HepG2 (cell line): ENCODE measurements at places on chromosomes 16 and 17.

GRCh38 chr16:46649588-46650253, 28.5 kb upstream of the SHCBP1 start:
- DNase-seq, result no peak

DNA sequence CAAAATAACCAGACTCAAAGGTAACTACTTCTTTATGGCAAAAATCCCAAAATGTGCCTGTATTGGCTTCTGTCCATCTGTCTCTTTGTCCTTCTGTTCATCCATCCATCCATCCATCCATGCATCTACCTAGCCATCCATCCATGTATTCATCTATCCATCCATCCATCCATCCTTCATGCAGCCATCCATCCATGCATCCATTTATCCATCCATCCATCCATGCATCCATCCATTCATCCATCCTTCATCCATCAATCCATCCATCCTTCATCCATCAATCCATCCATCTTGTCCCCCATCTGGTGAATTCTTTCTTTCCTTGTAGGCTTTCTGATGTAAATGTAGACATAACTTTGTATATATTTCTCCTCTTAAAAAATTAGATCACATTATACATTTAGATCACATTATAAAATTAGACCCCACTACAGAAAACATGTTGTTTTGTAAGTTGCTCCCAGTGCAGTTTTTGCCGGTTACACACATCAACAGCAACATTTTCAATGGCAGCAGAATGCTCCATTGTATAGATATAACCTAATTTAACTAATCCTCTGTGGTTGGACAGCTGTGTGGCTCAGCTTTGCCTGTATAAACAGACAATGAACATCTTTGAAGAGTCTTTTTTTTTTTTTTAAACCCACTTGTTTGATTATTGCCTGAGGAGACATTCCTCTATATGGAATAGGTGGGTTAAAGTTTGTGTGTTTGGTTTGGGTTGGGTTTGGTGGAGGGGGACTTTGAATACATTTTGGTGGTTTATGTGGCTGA, 72.0 kb downstream of the MSI2 start:
- DNase-seq, result no peak

DNA sequence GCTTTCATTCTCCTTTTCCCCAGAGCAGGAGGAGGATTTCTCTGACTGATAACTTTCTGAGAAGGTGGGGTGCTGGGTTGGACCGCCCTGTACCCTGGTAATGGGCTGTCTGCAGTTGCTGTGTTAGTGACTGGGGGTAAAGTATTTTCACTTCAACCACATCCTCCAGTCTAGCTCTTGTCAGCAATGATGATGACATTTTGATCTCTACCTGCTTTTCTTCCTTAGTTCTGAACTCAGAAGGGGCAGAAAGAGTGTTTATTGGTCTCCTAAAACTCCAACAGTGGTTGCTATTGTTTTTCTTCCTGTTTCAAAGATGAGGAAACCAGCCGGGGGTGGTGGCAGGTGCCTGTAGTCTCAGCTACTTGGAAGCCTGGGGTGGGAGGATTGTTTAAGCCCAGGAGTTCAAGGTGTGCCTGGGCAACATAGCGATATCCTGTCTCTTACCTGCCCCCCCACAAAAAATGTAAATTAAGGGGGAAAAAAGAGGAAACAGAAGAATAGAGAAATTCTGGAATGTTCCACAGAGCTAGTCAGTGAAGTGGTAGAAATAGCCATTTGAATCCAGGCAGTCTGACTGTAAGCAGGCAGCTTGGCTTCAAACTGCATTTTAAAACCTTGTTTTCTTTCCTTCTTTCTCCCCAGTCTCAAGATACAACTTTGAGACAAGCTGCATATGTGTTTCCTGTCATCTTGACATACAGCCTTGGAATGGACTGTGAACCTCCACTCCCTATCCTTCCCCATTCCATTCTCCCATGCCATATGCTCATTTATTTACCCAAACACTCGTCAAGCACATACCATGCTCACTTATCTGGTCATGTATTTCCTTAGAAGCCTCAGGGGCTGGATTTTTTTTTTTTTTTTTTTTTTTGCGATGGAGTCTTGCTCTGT, 3.3 kb upstream of the N4BP1 start:
- peak; percentile 76 for DNase-seq

GRCh38 chr17:79391376-79392233, 219.2 kb downstream of the RBFOX3 start:
- peak; percentile 48 for DNase-seq

DNA sequence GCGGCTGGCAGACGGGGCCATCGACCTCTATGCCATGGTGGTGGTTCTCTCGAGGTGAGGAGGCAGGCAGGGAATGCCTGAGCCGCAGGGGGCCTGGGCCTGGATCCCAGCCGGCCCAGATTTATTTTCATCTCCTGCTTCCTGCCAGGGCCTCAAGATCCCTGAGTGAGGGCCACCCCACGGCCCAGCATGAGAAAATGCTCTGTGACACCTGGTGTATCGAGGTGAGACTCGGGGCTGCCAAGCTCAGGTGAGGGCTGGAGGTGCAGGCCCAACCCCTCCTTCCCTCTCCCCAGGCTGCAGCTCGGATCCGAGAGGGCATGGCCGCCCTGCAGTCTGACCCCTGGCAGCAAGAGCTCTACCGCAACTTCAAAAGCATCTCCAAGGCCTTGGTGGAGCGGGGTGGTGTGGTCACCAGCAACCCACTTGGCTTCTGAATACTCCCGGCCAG, 4.9 kb downstream of the ACADVL start:
- DNase-seq, result no peak

- no peak for DNase-seq
Measured at GRCh38 chr16:30925995-30926811, 2.8 kb downstream of the FBXL19 start.
